ENCODE measurements at places on chromosomes 13 and 19.

- no peak for DNase-seq
Observed at GRCh38 chr19:49687566-49688316, 1.7 kb upstream of the ADM5 start.

- peak; percentile 71 for DNase-seq
Observed at GRCh38 chr19:12676384-12676792, 5.3 kb downstream of the DHPS start.

DNA sequence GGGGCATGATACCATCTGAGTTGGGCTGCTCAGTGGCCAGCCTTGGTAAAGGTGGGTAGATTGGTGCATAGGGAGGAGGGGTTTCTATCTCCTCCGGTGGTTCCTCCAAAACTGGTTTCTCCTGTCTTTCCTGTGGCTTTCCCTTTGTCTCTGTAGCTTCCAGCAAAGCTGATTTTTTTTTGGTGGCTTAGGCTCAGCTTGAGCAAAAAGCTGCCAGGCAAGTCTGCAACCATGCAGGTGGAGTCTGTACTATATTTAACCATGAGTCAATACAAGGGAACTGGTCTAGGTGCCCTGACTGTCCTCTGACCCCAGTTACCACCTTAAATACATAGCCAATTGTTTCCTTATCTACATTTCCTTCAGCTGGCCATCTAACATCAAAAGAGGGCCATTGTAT is 64.0 kb upstream of the ZNF681 start:
- no peak for DNase-seq

DNA sequence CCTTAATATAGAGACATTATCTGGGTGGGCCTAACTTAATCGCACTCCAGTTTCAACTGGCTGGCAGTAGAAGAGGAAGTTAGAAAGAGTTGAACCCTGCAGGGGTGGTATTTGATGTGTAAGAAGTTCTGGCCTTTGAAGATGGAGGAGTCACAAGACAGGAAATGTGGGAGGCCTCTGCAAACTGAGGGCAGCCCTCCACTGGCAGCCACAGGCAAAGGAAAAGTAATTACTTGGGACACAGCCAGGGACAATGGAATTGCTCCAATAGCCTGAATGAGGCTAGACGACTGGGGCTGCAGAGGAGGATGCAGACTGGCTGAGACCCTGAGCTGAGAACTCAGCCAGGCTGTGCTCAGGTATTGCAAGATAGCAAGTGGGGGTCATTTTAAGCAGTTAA is 703.3 kb upstream of the ARGLU1 start:
- peak; percentile 15 for DNase-seq

DNA sequence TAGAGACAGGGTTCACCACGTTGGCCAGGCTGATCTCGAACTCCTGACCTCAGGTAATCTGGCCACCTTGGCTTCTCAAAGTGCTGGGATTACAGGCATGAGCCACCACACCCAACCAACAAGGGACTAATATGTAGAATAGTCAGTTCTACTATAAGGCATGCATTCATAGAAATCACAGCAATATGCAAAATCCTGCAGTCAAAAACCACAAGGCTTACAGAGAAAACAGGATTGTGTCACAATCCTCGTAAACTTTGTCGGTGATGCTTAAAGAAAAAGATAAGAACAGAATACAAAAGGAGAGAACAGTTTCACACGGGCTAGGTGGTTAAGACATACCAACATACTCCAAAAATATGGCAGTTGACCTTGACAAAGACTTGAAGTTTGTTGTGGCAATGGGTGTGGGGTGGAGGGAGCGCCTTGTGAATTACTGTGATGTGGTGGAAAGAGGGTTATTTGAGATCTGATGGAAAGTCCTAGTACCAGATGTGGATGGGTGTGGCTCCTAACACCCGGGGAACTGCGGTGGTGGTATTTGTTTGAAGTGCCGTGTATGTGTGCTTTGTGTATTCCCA is 12.4 kb downstream of the NOSIP start:
- DNase-seq = peak; percentile 61

DNA sequence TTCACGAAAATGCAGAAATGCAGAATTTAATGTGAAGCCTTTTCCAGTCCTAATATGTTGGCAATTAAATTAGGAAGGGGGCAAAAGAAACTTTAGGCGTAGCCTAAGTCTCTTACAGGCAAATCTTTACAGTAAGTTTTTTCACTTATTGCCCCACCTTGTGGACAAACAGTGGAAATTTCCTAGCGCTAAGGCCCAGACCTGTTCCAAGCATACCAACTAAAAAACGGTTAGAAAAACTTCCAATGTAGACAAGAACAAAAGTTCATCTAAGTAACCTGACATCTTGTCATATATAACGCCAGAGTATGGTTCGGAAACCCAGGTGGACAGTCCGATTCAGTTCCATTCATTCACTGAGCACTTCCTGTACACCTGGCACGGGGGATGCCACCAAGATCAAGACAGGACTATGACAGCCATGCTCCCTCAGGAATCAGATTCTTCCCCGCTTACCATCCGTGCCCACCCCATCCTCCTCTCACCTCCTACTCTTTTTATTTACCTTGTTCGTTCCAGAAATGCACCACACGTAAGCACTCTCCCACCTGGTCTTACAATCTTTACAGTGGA is 4.9 kb downstream of the ZAR1L start:
- DNase-seq = peak; percentile 85

GRCh38 chr19:35466259-35466658 is 18.2 kb downstream of the FFAR2 start:
- no peak for DNase-seq

DNA sequence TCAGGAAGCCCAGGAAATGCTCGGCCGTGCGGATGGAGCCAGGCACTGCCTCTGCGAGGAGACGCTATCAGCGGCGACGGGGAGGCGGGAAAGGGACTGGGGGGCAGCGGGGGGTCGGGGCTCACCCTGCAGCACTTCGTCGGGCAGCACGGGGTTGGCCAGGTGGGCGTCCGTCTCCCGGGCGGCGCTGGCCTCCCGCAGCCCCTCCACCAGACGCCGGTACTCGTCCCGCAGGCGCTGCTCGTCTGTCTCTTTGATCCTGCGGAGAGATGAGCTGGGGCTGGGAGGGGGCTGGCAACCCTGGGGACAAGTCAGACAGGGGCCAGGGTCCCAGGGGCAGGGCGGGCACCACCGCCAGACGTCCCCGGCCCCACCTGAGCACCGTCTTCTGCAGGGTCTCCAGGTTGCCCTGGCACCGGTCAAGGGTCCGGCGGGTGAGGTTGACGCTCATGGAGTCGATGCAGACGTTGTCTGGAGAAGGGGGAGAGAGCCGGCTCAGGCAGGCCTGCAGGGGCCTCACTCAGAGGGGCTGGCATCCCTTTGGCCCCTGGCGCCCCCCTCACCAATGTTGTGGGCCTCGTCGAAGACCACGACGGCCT is 6.4 kb downstream of the ERCC2 start:
- no peak for DNase-seq

DNA sequence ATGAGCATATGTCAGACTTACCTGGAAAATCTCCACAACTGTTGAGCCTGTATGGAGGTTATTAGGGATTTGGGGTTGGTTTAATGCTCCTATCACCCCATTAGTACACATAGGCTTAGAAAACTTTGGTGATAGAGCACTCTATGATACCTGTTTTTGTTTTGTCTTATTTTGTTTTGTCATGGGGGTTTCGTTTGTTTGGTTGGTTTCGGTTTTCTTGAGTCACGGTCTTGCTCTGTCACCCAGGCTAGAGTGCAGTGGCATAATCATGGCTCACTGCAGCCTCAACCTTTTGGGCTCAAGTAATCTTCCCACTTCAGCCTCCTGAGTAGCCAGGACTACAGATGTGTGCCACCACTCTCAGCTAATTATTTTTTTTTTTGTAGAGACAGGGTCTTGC is 70.0 kb downstream of the MZT1 start:
- DNase-seq = no peak

GRCh38 chr13:51967482-51968446 is 43.5 kb downstream of the ATP7B start:
- no peak for DNase-seq

DNA sequence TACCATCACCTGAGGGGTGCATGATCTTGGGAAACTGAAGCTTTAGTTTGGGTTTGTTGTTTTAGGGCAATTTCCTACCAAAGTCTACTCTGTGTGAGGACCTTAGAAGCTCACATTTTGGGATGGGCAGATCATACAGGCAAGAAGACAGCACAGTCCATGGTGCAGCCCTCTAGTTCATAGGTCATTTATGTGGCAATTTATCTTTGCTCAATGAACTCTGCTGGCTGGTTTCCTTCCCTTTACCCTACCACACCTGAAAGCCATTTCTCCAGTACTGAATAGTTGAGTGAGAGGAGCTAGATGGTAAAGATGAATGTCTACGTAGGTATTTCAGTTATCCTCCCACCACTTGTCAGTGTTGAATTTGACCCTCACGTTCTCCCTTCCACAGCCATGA is 87.5 kb upstream of the KLF12 start:
- no peak for DNase-seq

DNA sequence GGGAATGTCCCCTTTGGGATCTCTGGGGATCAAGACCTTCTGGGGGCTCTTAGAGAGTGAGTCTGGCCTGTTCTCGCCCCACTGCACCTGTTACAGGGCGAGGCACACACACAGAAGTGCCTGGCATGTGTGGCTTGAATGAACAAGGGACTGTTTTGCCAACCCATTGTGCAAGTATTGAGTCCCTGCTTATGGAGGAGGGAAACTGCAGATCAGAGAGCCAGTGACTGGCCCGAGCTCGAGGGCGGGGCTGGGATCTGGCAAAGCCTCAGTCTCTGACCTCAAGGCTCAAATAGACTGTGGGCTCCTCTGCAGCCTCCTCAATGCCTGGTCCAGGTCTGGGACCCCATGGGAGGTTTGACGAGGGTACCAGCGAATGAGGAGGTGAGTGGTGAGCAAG is 5.5 kb downstream of the RAVER1 start:
- DNase-seq = no peak

Measured in fibroblast of the aortic adventitia (primary cell).